SK-N-MC (cell line): ENCODE measurements at places on chromosomes 4 and X.

- no peak for DNase-seq
Measured at GRCh38 chrX:103171353-103171752, 43.6 kb upstream of the BEX4 start.

- no peak for DNase-seq
Measured at GRCh38 chr4:156971676-156972378, at the start of gene PDGFC. Gene PDGFC (minus strand): TSS chr4:156971799. CDS start chr4:156970903, 896 bp downstream.

DNA sequence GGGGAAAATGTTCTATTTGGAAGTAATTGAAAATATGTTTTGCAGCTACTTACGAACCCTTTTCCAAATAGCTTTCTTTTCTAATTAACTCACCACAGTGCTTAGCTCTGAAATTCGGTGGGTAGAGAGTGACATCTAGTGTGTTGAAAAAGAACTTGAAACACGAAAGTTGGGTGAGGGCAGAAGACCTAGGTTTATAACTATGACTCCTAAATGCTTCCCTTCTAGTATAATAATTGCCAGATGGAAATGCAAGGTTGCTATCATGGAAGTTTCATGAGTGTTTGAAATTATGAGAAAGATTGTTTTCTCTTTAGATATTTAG lies 77.3 kb upstream of the NOCT start:
- peak; percentile 75 for DNase-seq

DNA sequence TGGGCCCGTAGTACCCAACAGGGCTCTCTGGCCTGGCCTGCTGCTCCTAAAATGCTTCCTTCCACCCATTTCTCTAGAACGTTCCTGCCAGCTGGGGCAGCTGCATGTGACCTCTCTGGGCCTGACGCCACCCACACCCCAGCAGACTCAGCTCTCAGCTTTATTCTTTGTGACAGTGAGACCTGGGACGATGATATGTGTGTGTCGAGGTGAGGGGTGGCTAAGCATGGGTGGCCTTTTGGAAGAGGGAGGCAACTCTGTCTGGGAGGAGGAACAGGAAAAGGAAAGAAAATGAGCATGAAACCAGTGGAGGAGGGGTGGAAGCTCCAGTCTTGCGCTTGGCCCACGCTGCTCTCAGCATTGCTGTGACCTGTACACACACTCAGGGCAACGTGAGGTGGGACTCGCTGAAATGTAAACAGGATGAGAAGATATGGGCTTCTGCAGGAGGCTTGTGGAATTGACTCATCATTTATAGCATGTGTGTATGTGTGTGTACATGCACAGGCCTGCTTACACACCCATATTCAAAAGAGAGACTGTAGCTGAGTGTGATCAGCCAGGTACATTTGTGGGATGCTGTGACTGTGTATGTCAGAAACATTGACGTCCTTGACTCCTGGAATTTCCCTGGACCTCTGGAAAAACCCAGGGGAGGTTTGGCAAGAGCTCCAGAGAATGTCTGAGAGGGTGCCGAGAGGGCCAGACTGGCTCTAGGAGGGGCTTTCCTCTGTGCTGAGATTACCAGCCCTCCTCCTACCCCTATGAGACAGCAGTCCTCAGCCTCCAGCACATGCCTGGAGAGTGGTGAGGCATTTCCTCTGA lies 137.9 kb downstream of the PJA1 start:
- DNase-seq, result no peak

DNA sequence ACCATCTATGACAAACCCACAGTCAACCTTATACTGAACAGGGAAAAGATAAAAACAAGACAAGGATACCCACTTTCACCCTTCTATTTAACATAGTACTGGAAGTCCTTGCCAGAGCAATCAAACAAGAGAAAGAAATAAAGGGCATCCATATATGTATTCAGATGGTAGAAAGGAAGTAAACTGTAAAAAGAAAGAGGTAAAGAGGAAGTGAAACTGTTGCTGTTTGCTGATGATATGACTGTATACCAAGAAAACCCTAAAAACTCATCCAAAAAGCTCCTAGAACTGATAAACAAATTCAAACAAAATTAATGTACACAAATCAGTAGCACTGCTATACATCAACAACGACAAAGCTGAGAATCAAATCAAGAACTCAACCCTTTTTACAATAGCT lies 538.7 kb upstream of the PABPC4L start:
- DNase-seq, result no peak

GRCh38 chr4:82898322-82899243 lies 2.0 kb upstream of the THAP9 start:
- no peak for DNase-seq

GRCh38 chrX:42491137-42491907 lies 286.6 kb downstream of the PPP1R2C start:
- DNase-seq, result no peak

DNA sequence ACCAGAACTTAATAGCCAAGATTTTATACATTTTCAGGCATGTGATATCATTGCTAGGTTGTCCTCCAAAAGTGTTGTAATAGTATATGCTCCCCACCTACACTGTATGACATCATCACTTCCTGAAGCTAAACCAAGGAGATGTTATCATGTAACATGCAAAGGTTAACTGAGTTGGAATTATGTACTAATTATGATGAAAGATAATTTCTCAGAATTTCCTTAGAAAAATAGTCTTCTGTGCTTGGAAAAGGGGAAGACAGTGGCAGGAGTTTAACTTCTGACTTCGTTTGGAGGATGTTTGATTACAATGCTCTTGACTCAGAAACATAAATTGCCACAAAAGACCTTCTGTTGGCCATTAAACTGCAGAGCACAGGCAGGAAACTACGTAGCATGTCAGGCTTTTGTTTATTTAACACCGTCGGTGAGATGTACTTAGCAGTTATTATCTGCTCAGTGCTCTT lies 83.6 kb upstream of the GUCY1A1 start:
- peak; percentile 50 for DNase-seq

GRCh38 chr4:183611210-183611830 lies 47.7 kb downstream of the RWDD4 start:
- DNase-seq, result no peak

GRCh38 chr4:176752191-176752749 lies 40.5 kb downstream of the VEGFC start:
- DNase-seq, result no peak

GRCh38 chrX:108312011-108312410 lies 126.2 kb downstream of the COL4A6 start:
- DNase-seq, result no peak

- DNase-seq, result no peak
Measured at GRCh38 chr4:56240554-56241174, 146.6 kb downstream of the AASDH start.

- DNase-seq, result no peak
Measured at GRCh38 chr4:61079427-61079826, 120.7 kb upstream of the ADGRL3 start.

- DNase-seq, result no peak
Measured at GRCh38 chr4:76007089-76007862, at the start of gene CXCL9. Gene CXCL9 (minus strand): TSS chr4:76007509. CDS start chr4:76007449, 60 bp downstream.

- no peak for DNase-seq
Measured at GRCh38 chrX:113391875-113392274, 551.2 kb upstream of the AMOT start.
